ENCODE measurements at places on chromosomes 6 and 20.

DNA sequence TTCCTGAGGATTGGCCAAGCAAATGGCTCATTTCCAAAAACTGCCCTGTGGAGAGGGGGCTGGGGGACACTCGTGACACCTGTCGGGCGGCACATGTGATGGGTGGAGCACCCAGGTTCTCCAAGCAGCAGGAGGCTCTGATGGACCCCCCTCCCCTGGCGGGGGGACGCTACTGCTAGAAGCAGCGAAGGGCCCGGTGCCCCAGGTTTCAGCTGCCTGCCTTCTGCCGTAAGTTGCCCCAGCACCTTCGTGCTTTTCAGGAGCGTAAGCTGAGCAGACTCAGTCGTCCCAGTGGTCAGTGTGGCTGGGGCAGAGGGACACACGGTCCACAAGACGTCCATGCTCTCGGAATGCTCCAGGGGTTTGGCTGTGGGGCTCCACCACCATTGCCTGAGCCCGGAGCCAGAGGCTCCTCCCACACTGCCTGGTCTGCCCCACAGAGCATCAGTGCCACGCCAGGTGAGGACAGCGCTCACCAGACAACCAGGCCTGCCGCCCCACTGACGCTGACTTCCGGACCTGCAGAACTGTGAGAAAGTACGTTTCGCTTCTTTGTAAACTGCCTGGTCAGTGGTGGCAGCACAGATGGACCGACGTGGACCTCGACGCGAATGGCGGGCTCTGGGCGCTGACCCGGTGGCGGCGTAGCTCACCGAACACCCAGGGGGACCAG is 4.1 kb upstream of the ADRM1 start:
- DNase-seq, result no peak

DNA sequence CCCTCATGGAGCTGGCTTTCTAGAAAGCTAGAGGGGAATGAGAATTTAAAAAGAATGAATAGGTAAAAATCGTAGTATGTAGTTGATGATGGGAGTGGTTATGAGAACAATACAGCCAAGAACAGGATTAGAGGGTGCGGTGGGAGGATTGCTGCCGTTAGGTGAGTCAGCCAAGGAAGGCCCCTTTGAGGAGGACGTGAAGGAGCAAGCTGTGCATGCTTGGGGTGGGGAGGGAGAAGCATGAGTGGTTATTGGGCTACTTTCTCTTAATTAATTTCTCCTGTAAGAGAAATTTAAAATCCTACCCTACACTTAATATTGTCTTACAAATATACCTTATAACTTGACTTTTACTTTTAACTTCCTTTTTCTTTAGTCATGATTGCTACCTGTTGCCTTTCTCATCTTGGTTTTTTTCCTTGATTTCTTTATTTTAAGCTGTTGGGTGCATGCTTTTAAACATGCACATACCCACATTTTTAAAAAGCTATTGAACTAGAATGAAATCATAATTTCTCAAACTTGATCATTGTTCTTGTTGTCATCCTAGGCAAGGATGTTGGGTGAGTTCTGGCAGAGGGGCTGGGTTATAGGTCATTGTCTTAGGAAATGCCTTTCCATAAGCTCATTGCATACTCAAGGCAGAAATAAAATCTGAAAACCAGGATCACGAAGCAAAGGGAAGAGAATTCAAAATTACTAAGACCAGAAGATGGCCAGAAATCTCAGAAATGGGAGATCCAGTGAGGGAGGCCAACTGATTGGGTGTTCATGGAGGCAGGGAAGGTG is 114.5 kb downstream of the TCP11 start:
- DNase-seq, result no peak

- no peak for DNase-seq
Observed at GRCh38 chr6:17527076-17527475, 73.0 kb upstream of the FAM8A1 start.

GRCh38 chr6:32833664-32834063 is 4.9 kb downstream of the TAP2 start:
- DNase-seq, result no peak

GRCh38 chr6:42762426-42762859 is 16.5 kb upstream of the TBCC start:
- DNase-seq, result no peak

- DNase-seq, result no peak
Observed at GRCh38 chr20:23127506-23128279, 41.6 kb upstream of the CD93 start.

GRCh38 chr20:49674383-49675352 is 39.0 kb downstream of the B4GALT5 start:
- DNase-seq, result no peak

DNA sequence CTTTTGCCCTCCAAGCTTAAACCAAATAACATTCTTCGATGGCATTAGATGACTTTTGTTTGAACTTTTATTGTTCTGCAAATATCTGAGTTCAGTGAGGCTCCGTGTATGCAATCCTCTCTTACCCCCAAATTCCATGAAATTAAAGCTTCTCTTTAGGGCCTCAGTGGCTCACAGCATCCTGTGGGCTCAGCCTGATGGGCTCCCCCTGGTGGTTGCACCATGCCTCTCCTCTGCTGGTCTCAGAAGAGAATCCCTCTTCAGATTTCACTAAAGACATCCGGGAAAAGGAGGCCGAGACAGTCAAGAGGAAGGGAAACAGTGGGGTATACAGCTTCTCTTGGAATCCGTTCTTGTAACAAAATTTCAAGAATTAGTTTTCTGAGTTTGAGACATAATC is 331.6 kb upstream of the NT5E start:
- DNase-seq, result no peak

GRCh38 chr6:36997811-36998722 is 7.4 kb upstream of the FGD2 start:
- no peak for DNase-seq

DNA sequence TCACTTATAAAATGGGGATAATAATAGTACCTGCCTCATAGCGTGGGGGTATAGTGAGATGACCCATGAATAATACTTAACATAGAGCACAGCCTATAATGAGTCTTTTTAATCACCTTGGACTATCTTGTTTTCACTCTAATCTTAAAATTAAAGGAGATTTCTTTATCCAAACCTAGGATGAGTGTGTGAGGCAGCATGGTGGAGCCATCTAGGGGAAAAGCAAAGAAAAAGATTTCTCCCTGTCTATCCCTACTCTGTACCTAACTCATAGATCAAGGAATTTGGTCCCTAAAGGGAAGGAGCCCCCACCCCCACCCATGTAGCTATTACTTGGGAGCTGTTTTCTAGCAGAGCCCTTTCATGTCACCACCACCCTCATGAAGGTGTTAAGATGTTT is 45.2 kb upstream of the PAK5 start:
- no peak for DNase-seq
